ENCODE measurements at places on chromosomes 5 and 9.
A peak's percentile ranks its signal among the peaks of the same experiment; 100 is the strongest.

GRCh38 chr5:178531786-178532185 is 58.4 kb downstream of the COL23A1 start:
- DNase-seq = no peak

DNA sequence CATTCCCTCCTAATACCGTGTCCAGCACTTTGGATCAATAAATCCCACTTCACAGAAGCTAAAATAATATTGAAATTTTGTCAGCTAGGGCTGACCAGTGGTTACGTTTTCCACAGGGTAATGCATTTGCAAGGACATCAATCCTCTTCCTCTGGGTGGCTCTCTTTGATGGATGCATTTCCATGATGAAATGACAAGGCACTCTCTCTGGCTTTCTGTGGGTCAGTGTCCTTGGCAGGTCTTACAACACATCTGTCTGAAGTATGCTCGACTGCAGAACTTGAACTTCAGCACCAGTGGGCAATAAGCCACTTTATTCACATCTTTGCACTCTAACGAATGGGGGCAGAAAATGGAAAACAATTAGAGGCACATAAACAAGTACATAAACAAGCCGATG is 330.1 kb downstream of the ADAMTS6 start:
- no peak for DNase-seq

- DNase-seq = no peak
Measured at GRCh38 chr5:54401515-54401914, 54.0 kb upstream of the HSPB3 start.

GRCh38 chr9:33159777-33160127 is 7.4 kb downstream of the B4GALT1 start:
- DNase-seq = peak; percentile 53

Data from HCEC 1CT (cell line).